ENCODE measurements at places on chromosomes 3 and 15.

DNA sequence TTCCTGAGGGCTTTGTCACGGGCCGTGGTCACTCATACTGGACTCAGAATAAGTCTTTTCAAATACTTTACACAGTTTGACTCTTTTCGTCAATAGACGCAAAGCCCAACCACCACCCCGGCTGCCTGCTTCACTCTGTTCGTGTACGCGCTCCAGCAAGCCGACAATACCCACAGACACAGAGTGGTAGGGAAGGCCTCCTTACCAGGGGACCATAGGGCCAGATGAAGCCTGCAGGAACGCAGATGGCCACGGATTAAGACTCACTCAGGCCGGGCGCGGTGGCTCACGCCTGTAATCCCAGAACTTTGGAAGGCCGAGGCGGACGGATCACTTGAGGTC lies 29.7 kb downstream of the EFCAB12 start:
- peak; percentile 25 for DNase-seq

- DNase-seq = no peak
Observed at GRCh38 chr3:48088056-48088748, 72.0 kb upstream of the MAP4 start.

GRCh38 chr15:51484781-51485180 lies 137.8 kb downstream of the DMXL2 start:
- no peak for DNase-seq

DNA sequence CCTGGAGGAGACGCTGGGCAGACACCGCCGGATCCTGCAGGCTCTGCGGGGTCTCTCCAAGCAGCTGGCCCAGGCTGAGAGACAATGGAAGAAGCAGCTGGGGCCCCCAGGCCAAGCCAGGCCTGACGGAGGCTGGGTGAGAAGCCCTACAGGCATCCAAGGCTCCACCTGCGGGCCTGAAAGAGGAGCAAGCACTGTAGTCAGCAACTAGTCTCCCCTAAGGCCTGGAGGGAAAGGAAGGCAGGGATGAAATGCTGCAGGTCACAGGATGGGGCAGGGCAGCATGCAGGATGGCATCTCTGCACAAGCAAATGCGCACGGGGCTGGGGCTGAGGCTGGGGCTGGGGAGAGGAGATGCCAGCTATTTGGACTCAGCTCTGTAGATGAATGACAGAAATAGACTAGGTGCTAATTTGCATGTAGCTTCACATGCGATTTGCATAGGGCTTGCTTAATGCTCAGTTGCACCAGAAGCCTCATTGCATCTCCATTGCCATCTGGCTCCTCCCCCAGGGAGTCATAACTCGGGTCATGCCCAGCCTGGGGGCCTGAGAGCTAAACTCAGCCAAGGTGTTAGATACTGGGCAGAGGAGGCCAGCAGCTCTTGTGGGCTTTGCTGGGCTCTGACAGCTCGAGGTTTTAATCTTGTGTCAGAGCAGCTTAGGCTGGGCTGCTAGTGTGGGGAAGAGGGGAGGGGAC lies 5.2 kb upstream of the CPLX3 start:
- no peak for DNase-seq

- no peak for DNase-seq
Observed at GRCh38 chr3:183180784-183181295, 18.3 kb upstream of the LAMP3 start.

Data from nephron progenitor cell (in vitro differentiated cells).